ENCODE measurements at places on chromosomes 7 and 10.
A peak's percentile ranks its signal among the peaks of the same experiment; 100 is the strongest.

DNA sequence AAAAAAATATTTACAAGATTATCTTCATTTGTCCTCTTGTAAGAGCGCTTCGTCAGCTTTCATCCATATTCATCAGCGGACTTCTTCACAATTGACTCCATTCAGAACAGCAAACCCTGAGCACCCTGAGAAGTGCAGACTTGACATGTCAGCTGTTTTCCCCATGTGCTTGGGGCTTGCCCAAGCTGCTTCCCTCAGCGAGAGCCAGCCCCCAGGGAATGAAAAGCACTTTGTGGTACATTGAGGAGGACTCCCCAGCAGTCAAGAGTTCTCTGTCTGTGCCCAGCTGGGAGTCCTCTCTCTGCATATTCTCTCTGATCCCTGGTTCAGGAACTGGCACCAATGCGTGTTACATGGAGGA, 22.7 kb downstream of the HKDC1 start:
- no peak for DNase-seq

GRCh38 chr10:129918401-129918800, 45.7 kb downstream of the EBF3 start:
- DNase-seq: peak; percentile 15

- DNase-seq: peak; percentile 84
These were observed 177.2 kb downstream of the SH3PXD2A start for GRCh38 chr10:103678178-103678526.

DNA sequence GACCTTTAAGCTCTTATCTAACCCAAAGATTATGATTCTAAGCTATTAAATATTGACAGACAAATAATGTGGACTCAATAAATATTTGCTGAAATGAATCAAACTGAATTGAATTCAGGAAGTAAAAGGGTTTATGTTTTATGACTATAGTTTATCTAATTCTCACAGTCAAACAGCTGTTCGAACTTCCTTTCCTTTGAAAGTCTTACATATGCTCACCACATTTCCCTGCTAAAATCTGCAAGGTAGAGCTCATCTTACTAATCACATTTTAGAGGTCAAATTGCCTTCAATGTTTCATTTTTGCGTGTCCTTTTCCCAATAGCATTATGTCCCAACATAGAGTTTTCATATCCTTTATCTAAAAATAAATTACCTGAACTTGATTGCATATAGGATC, 154.9 kb upstream of the PPP1R3A start:
- no peak for DNase-seq

- DNase-seq: no peak
These were observed 24.0 kb downstream of the ZPBP start for GRCh38 chr7:50068850-50069551.

DNA sequence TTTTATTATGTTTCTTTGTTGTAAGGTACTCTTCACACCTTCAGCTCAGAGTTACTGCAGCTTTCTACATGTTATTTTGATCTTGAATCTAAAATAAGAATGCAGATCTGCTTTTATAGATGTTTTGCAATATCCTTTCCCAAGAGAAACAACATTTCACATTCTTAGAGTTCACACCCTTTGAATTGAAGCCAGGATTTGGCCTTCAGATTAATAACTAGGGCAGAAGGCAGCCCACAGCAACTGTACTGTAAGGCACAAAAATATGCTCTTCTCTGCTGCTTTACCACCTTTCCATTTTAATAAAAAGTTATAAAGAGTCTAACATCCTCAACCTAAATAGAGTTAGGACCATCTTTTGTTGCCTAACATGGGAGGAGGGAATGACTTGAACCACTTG, 224.7 kb downstream of the LHFPL3 start:
- no peak for DNase-seq
